ENCODE measurements at places on chromosomes 13 and 19.

DNA sequence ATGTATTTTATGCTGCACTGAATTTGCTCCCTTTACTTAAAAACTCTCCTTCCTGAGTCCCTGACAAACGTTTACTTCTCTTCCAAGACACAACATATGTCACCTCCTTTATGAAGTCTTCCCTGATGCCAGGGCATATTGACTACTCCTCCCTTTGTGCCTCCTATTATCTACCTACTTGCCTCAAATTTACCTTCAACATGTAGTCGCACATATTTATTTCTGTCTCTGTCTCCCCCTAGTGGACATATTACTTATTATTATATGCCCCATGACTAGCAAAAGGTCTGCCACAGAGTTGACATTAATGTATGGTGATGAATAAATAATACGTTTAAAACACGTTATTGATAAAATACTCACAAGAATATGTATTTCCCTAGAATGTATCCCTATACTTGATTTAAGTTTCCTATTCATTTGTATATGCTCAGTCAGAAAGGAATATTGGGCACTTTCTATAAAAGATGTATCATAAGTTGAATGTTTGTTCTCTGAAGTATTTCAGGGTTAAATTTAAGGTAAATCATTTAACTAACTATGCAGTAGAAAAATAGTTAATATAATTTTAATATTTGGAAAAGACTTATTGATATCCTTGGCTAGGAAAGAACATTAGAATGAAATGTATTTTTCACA is 250.3 kb upstream of the ATXN8OS start:
- peak; percentile 59 for DNase-seq

GRCh38 chr19:39325778-39326665 is 5.4 kb upstream of the LRFN1 start:
- no peak for DNase-seq

DNA sequence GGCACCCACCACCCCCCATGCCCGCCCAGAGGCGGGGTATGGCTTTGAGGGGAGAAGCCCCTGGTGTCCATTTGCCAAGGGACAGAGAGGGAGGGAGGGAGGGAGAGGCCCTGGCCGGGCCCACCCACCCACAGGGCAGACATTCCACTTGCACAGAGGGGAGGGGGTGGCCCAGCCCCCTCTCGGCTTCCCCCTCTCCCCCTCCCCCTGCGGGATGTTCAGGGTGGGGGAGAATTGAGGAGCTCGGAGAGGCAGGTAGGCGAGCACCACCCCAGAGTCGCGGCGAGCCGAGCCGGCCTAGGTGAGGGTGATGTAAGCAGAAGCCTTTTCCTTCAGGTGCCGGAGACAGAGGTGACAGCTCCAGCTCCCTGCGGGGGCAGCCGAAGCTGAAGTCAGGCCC is 12.3 kb downstream of the DPF1 start:
- no peak for DNase-seq

- no peak for DNase-seq
Measured at GRCh38 chr13:26961890-26962615, 201.5 kb upstream of the GPR12 start.

DNA sequence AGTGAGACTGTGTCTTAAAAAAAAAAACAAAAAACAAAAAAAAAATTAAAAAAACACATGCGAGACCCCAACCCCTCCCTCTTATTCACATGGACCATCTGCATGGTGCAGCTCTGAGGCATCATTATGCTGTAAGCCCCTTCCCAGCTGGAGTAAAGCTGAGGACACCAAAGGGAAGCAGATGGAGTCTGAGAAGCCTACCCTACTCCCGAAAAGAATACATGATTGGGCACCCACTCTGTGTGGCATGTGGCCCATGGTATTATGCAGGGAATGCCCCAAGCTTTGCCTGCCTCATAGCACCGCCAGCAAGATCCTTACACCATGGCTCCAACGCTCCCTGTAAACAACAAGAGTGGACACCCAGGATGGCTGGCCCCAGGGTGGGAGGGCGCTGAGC is 4.7 kb downstream of the PTH2 start:
- DNase-seq = no peak

DNA sequence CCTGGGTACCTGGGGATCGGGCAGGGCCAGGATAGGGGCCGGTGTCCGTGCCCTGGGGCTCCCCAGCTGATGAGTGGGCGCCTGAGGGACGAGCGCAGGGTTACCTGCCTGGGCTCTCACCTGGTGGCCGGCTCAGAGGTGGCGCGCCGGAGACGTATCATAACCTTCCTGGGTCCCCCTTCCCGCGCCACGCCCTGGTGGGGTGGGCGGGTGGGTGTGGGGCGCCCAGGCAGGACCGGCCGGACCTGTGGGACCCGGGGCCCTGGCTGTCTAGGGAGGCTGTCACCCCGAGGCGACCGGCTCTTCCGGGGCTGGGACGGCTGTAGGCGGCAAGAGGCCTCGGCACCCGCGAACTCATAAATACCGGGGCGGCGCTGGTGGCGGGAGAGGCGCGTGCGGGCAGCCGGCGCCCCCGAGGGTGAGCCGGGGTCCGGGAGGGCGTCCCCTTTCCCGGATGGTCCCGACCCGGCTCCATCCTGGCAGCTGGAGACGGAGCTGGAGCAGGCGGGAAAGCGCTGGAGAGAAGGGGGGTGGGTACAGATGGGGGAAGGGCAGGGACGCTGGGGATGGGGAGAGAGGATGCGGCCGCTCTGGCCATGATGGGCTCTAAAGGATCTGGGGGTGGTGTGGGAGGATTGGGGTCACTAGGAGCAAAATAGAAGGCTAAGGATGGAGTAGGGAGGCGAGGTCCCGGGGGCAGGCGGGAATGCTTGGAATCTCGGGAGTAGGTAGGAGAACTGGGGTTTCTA is at the start of gene ACP7:
TSS of gene ACP7 (plus strand) at position 386 of the 749 bp plus-strand sequence. CDS start 902 bp downstream, outside the sequence.
- no peak for DNase-seq

GRCh38 chr19:38713227-38713649 is 31.0 kb downstream of the CAPN12 start:
- DNase-seq = no peak

- no peak for DNase-seq
Measured at GRCh38 chr13:93147946-93148345, 78.7 kb upstream of the GPC6 start.

DNA sequence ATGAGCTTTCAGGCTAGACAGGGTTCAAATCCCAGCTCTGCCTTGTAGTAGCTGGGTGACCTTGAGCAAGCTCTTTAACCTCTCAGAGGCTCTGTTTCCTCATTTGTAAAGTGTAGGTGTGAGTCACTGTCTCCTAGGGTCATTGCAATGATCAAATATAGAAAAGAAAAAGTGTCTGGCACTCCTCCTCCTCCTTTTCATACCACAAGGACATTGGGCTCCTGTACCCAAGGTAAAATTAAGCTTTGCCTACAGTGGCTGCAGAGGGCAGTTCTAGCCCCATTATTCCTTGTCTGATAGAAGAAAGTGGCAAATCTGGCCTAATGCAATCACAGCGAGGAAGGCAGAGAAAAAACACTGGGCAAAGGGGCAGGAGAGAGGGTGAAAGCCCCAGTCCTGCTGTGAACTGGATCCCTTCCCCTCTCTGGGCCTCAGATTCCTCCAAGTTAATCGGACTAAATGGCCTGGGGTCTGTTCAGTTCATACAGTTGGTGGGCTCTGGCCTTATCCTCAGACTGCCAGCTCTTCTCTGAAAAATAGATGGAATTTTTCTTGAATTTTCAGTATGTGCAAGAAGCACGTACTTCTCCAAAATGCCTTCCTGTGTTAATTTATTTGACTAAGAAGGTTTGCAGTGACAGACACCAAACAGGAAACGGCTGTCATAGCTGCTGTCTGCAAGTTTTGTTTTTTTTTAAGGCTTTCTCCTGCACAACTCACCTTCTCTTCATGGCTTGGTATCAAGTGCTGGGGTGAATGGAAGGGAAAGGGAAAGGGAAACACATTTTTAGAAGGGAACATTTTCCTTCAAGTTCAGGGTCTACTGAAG is 35.3 kb downstream of the RGCC start:
- DNase-seq = peak; percentile 72
